Pulmonary artery endothelial cell (primary cell): ENCODE measurements at places on chromosomes 13 and 19. TPM values are rescaled to one million over a fixed set of nuclear protein-coding genes. Genes with fewer than 3 reads are reported as not detected.

Gene ZNF540
- total RNA-seq, result 0.13 and 0.42 TPM in 2 replicates

Gene GARIN5A
- total RNA-seq, result not detected in 2 replicates

Gene TJP3
- total RNA-seq, result not detected in 2 replicates

Gene TNFSF13B
- total RNA-seq, result 0.25 and 0.66 TPM in 2 replicates

Gene RNU6-9
- total RNA-seq, result not detected in 2 replicates

Gene KLK14
- total RNA-seq, result not detected in 2 replicates

Gene ERFL
- not detected in 2 replicates for total RNA-seq

Gene RANBP3
- 36.4 and 42.4 TPM in 2 replicates for total RNA-seq

Gene ZNF135
- 0.46 and 3.2 TPM in 2 replicates for total RNA-seq

Gene C19orf85
- total RNA-seq, result not detected in 2 replicates

Gene SRRM5
- 0.04 TPM in 1 of 2 replicates, not detected in the other for total RNA-seq

Gene ZNF780A
- total RNA-seq, result 10.2 and 17.5 TPM in 2 replicates

Gene IGFL1
- total RNA-seq, result not detected in 2 replicates

Gene CCDC169
- 3.8 and 4.7 TPM in 2 replicates for total RNA-seq

GRCh38 chr19:18388100-18388959 lies 2.4 kb downstream of the GDF15 start:
- DNase-seq, result no peak

DNA sequence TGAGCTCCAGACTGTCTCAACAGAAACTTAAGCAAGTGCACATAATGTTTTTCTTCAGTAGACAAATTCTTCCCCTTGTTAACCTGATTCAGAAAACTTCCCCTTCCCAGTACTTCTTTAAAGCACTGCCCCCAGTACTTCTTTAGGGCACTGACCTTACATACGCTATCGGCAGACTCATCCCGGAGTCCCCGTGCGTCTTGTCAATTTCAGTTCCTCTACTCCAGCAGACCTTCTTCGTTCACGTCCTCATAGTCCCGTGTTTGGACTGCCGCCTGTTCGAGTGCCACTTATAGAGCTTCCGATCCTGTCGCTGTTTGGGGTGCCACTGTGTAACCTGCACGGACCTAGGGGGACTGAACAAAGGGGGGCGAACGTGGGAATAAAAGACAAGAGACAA lies 29.0 kb downstream of the ZNF627 start:
- no peak for DNase-seq

- no peak for DNase-seq
Measured at GRCh38 chr19:29855741-29856500, 44.1 kb downstream of the CCNE1 start.

DNA sequence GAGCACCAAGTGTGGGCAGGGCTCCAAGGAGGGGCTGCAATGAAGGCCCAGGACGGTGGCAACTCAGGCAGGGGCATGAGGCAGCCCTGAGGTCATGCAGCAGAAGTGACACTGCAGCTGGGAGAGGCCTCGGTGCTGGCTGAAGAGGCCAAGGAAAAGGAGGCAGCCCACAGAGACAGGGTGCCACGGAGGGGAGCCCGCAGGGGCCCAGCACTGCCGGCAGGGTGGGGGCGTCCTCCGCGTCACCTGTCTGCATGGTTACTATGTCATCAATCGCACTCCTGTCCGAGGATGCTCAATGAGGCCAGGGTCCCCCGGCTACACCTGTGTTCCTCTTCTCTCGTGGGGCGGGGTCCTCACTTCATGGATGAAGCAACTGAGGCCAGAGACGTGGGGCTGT lies 123.1 kb downstream of the TUBA3C start:
- no peak for DNase-seq

DNA sequence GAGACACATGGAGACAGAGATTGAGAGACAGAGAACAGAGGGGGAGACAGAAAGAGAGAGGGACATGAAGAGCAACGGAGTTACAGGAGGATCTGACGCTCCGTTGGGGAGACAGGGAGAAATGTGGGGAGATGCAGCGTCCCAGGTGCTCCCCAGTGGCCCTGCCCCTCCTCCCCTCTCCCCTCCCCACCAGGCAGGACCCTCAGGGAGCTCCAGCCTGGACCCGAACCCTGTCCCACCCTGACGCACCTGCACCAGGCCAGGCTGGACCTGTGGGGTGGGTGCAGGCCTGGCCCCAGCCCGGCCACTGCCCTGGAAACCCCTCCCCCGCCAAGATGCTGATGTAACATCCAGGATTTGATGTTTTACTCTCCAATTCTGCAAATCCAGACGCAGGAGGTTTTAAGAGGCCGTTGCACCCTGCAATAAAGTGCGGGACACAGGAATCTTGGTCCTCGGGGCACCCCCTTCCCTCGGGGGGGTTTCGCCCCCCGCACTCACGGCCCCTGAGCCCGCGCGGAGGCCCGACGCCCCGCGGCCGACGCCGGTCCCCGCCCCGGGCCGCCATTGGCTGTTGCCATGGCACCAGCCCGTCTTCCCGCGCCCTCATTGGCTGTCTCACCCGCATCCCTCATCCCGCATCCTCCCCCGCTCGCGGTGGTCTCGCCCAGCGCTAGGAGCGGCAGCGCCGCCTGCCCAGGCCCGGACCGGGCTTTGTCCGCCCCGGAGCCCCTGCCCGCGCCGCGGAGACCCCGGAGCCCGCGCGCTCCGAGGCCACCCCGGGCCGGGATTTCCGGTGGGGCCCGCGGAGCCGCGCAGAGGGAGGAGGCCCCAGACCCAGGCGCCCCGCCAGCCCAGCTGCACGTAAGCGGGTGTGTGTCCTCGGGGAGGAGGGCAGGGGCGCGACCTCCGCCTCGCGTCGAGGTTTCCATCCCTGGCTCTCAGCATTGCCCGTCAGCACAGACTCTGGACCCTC lies at the start of gene APC2:
Gene APC2 (plus strand): TSS at position 655 of the 976 bp plus-strand sequence. CDS start 2,881 bp downstream, outside the sequence.
- no peak for DNase-seq

DNA sequence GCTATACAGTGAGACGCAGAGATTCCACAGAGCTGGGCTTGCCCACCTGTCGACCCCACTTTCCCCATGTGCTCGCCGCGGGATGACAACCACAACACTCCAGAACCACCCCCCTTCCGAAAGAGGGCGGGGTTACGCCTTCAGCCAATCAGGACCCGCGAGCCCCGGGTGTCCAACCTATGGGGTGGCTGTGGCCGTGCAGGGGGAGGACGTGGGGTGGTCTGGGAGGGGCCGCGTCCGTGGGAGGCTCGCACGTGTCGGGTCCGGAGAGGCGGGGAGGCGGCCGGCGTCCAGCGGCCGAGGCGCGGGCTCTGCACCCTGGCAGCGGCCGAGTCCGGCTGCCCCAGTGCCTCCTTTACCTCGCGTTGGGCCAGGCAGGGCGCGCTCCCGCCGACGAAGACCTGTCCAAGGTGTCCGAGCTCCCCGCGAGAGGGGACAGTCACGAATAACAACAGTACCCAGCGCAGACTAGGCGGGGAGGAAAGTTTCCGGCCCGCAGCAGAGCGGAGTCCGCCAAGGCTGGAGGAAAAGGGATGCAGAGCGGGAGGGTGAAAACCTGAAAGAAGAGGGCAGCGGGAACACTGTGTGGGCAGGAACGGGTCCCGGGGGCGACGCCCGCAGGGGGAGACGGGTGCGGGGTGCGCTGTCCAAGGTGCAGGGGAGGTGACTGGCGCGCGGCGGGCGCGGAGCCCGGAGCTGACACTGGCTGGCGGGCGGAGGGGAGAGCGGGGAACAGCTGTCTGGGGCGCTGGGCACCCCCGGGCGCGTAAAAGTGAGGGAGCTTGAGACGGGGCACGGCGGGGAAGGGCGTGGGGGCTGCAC lies 911 bp downstream of the ENOX1 start:
- DNase-seq, result no peak

- no peak for DNase-seq
Measured at GRCh38 chr19:8681345-8682029, 17.1 kb downstream of the ACTL9 start.

- no peak for DNase-seq
Measured at GRCh38 chr19:8212212-8212611, 3.0 kb downstream of the CERS4 start.

DNA sequence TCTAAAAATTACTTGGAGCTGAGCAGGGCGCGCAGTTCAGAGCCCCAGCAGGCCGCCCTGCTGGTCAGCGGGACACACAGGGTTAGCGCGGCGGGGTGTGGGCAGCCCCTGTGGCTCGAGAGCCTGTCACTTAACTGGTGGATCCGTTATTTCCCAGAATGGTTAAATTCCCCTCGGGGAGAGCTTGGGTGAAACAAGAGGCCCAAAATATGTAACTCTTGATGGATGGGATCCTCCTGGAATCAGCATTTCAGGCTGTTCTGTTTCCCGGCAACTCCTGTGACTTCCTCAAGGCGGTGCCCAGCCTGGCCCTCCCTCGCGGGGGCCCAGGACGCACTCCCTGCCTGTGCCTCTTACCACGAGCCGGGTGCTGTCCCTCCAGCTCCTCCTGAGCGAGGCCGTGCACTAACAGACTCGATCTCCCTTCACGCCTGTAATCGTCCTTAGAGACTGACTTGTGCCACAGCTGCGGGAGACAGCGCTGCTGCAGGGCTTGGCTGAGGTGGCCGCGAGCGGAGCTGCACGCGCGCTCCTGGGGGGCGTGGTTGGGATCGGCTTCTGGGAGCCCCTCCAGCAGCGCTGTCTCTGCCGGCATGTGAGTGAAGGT lies 9.7 kb downstream of the PTBP1 start:
- DNase-seq, result no peak

DNA sequence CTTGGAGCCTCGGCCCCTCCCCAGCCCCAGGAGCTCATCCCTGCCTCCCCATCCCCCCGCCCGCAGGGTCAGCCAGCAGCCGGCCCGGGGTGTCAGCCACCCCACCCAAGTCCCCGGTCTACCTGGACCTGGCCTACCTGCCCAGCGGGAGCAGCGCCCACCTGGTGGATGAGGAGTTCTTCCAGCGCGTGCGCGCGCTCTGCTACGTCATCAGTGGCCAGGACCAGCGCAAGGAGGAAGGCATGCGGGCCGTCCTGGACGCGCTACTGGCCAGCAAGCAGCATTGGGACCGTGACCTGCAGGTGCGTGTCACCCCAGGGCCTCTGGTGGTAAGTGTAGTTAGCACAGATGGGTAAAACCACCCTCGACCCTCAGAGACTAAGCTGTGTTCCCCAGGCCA lies 13.8 kb downstream of the MAP1S start:
- DNase-seq, result no peak

- DNase-seq, result no peak
Measured at GRCh38 chr19:51127755-51128154, 3.0 kb downstream of the SIGLEC9 start.

- no peak for DNase-seq
Measured at GRCh38 chr19:35398570-35398969, 27.7 kb downstream of the GPR42 start.

- DNase-seq, result peak; percentile 99
Measured at GRCh38 chr13:32261567-32261966, 53.6 kb downstream of the ZAR1L start.

DNA sequence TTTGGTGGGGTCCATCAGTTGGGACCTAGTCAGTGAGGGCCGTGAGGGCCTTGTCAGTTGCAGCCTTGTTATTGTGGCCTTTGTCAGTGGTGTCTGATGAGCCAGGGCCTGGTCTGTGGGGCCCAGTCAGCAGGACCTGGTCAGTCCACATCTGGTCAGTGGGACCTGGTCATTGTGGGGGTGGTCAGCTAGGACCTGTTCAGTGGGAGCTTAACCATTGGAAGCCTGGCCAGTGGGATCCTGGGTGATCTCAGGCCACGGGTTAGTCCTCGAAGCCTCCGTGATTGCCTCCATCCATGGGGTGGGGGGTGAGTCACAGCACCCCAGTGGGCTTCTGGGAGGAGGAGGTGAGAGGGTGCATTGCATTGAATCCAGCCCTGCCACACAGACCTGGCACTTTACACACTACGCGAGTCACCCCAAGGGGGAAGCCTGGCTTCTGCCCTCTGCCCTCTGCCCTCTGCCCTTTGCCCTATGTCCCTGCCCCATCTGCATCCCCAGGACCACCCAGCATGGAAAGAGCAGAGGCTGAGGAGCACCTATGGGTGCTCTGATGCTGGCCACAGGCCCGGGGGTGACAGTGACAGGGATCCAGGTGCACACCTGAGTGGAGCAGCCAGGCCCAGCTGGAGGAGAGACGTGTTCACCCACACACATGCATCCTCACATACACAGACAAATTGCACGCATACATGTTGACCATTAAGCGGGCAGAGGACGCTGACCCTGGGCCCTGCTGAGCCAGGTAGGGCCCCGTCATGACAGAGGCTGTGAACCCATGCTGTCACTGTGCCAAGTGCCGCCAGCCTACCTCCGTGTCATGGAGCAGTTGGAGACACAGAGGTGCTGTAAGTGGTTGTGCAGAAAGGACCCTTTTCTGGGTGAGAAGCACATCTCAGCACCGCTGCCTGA lies 59.8 kb upstream of the TPM4 start:
- no peak for DNase-seq

DNA sequence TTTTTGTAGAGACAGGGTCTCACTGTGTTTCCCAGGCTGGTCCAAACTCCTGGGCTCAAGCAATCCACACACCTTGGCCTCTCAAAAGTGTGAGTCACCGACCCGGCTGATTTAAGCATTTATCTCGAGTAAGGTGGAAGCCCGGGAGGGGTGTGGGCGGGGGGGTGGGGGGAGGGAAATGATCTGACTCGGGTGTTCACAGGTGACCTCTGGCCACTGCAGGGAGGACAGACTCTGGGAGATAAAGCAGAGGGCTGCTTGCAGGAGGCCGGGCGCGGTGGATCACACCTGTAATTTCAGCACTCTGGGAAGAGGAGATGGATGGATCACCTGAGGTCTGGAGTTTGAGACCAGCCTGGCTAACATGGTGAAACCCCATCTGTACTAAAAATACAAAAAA lies 7.9 kb downstream of the DENND1C start:
- no peak for DNase-seq

GRCh38 chr19:47210689-47211316 lies 20.2 kb downstream of the BBC3 start:
- no peak for DNase-seq

- no peak for DNase-seq
Measured at GRCh38 chr13:102847272-102848234, 1.7 kb downstream of the ERCC5 start.

GRCh38 chr13:41700790-41701310 lies 243.5 kb downstream of the RGCC start:
- DNase-seq, result peak; percentile 22

GRCh38 chr19:19405971-19406877 lies 749 bp downstream of the GATAD2A start:
- no peak for DNase-seq

GRCh38 chr13:98915981-98916380 lies 61.9 kb downstream of the DOCK9 start:
- DNase-seq, result no peak

DNA sequence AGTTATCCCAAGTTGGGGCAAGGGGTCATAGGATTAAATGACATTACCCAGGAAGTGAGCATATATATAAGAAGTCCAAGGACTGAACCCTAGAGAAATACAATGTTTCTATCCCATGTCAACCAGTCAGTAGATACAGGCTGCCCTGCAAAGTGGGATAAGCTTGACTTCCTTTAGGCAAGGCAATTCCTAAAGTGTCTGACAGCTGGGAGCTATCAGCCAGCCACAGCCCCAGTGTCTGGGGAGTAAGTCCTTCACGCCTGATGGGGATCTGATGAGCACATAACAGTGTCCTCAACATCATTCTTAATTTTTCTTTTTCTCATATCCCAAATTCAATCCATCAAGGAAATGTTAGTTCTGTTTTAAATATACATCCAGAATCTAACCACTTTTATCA lies 54.1 kb downstream of the DNAJC15 start:
- no peak for DNase-seq

- no peak for DNase-seq
Measured at GRCh38 chr19:4491446-4491845, 19.3 kb downstream of the HDGFL2 start.
